ENCODE measurements at places on chromosomes 4 and X.

- DNase-seq = no peak
These were observed 20.3 kb downstream of the ATP2B3 start for GRCh38 chrX:153537526-153538295.

DNA sequence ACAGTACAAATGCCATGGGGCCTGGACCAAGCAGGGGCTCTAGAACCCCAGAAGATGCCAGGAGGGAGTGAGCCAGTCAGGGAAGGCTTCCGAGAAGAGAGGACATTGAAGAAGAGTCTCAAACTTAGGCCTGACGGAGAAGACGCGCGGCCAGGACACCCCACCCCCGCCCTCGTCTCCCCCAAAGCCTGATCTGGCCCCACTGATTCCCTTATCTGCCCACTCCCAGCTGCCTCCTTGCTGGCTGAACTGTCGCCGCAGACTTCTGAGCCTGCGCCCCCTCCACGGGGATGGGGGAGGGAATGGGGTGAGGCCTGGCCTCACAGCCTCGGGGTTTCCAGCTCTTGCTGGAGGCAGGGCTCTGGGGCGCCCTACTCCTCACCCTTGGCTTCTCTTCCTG lies 3.6 kb upstream of the GATA1 start:
- no peak for DNase-seq

DNA sequence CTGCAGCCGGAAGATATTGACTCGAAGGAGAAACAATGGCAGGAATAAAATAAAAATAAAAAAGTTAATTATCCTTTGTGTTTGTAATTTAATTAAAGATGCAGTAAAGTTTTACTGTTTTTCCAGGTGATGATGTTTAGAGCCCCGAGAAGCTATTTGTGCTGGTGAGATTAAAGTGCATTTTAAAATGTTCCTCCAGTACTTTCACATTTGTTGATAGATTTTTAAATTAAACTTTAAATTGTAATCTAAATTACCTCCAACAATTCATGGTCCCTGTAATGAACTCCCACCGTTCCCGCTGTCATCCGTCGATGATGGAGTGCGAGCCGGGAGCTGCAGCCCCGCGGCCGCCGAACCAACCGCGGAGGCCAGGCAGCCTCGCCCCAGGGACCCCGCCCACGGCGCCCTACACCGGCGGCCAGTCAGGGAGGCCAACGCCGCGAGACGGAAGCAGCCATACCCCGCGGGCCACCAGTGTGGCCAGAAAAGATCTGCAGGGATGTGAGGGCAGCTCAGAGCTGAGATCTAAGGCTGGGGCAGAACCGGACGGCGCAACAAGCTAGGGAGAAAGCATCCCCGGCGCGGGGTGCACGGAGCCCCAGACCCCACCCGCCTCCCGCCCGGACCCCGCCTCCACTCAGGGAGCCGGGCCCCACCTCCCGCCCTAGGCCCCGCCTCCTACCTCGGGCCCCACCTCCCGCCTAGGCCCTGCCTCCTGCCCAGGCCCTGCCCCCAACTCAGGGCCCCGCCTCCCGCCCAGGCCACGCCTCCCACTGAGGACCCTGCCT lies 104.0 kb downstream of the FAM53A start:
- peak; percentile 75 for DNase-seq

DNA sequence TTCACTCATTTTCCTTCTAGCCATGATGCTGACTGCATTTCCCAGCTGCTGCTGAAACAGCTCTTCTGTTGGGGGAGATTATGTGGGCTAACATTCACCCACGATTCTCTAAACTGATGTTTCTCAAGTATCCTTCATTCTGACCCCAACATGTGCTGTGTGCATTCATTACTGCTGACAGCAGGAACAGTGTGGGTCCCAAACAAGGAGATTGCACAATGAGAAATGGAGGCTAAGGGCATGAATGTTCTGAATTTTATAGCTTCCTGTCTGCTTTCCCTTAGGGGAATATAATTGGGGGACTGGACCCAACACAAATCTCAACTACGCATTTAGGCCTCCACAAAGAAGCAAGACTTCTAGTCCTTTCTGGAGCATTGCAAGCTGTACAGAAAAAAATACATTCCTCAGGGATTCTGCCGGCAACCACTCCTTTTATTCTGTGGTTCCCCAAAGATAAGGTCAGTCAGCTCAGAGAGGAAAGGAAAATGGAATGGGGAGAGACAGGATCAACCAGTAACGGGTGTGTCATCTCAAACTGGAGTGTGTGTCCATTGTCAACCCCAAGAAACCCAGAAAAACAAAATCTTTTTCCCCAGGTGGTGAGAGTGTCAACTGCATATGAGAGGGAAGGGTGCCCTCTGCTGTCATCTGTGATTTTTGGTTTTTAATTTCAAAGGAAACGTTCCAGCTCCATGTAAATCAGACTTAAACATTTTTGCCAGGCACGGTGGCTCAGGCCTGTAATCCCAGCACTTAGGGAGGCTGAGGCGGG lies 81.5 kb upstream of the EGFL6 start:
- DNase-seq = no peak

GRCh38 chrX:16971694-16972093 lies 25.2 kb downstream of the REPS2 start:
- no peak for DNase-seq

DNA sequence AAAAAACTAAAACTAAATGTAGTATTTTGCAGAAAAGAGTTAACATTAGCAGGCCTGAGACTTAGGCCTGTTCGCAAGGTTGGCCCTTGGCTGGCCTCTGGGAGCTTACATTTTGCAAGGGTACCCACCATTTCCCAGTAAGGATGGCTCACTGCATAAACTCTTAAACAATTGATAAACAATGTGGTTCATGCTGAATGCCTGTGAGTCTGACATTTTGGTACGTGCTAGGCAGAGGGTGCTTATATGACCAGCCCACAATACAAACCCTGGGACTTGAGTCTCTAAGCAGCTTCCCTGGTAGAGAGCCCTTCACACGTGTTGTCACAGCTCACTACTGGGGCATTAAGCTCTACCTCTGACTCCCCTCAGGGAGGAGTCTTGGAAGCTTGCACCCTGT lies 7.4 kb downstream of the PRPS2 start:
- no peak for DNase-seq

GRCh38 chr4:157886645-157887044 lies 286.2 kb downstream of the GASK1B start:
- no peak for DNase-seq

DNA sequence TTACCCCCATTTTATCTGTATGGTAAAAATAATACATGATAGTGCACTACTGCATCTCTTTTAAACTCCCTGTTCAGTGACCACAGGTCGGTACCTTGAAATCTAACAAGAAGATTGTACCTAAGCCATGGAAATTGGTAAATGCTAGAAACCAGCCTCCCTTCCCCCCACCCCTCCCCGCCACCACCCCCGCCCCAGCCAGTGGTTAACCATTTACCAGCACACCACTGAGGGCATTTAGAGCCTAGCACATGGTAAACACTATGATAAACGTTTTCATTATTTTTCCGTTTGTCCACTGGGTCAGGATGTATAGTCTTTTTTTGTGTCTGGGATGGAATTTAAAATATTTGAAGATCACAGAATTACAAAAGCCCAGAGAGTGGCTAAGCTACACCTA lies 703 bp upstream of the FTSJ1 start:
- DNase-seq = no peak

GRCh38 chr4:8283161-8283560 lies 13.6 kb downstream of the HTRA3 start:
- no peak for DNase-seq
